Ovary (tissue), 10 donors: ENCODE measurements at places on chromosomes 1 and 21. TPM values are rescaled to one million over a fixed set of nuclear protein-coding genes. Genes with fewer than 3 reads are reported as not detected.

DNA sequence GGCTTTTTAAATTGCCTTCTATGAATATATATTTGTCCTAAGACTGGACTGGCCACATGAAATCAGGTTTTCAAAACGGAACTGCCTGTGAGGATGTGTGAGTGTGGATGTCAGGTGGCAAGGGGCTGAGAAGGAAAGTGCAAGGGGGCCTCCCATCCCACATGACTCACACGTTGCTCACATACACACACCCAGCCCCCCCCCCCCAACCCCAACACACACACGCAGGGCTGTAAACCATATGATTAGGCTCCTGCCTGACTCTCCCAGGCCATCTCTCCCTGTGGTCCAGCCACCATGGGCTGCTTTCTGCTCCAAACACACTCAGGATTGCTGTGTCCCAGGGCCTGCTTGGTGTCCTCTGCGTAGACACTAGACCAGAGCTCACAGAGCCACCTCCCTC is 22.4 kb downstream of the DEGS1 start:
- no peaks in the 10 kb centered on the region for H3K36me3 ChIP-seq
- H3K4me1 ChIP-seq, result peaks cover 4% of the 10 kb centered on the region
- no peaks in the 10 kb centered on the region for H3K27me3 ChIP-seq
- no peak for DNase-seq
- no peak overlapping the region for H3K4me3 ChIP-seq

GRCh38 chr1:46199233-46199749 is 1.1 kb upstream of the POMGNT1 start:
- no peak for DNase-seq
- H3K4me1 ChIP-seq, result peaks cover 5% of the 10 kb centered on the region
- no peak overlapping the region for H3K27ac ChIP-seq

DNA sequence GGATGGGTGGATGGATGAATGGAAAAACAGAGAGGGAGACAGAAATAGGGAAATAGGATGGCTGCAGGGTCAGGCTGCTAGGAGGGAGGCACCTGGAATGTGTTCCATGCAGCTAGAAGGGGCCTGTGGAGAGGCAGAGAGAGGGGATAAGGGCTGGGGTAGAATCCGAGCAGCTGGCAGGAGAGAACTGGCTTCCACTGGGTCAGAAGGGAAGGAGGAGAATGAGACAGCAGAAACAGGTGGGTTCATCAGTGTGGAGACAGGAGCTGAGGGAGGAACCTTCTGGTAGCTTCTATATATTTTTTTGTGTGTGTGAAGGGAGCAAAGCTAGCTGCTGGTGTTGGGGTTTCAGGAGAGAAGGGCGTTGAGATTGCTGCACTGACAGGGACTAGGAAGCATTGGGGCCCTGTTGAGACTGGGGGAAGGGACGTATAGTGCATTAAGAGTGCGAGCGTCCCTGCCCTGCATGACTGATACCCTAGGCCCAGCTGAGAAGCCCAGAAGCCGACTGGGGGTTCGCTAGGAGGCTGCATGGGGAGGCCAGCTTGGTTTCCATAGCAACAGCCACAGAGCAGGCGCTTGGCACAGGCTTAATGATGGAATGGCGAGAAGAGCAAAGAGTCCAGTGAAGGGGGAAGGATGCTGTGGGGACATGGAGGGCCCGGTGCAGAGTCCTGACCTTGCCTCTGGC is 14.8 kb upstream of the KIF21B start:
- H3K27me3 ChIP-seq, result no peaks in the 10 kb centered on the region
- no peaks in the 10 kb centered on the region for H3K4me1 ChIP-seq
- no peak overlapping the region for H3K4me3 ChIP-seq

DNA sequence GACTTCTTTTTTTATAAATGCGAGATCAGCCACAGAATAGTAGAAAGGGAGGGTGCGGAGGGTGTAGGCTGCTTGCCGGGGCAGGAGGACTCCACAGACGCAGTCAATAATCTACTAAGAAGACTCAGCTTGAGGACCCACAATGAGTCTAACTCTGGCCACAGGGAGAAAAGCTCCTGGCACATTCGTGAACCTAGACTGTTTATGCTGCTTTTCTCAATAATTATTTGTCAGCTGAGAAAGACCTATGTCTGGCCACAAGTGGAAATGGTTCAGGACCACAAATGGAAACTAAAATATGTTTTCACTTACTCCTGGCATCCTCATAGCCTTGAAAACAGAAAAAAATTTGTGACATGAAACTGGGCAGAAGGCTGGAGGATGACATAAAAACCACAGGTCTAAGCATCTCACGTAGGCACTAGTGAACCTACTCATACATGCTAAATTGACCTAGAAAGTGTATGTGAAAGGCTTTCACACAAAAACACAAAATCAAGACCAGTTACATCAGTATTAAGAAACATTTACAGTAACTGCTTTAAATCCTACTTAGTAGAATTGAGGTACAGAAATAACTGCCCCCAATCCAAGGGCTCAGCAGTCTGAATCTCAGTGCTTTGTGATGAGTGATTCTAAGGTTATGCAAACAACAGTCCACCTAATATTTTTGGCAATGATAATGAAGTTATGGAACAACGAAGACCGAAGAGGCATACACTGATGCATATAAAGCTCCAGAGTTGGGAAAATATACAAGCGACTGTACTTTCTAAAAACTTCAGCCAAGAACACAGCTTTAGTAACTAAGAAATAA is 159.5 kb downstream of the SLC45A1 start:
- no peak for DNase-seq
- no peaks in the 10 kb centered on the region for H3K27me3 ChIP-seq
- H3K4me3 ChIP-seq, result no peak overlapping the region
- peaks cover 2% of the 10 kb centered on the region for H3K4me1 ChIP-seq
- no peak overlapping the region for H3K27ac ChIP-seq

GRCh38 chr1:90730243-90731022 is 13.3 kb upstream of the BARHL2 start:
- DNase-seq, result no peak
- no peaks in the 10 kb centered on the region for H3K36me3 ChIP-seq
- H3K4me1 ChIP-seq, result peaks cover 7% of the 10 kb centered on the region
- no peak overlapping the region for H3K27ac ChIP-seq
- no peak overlapping the region for H3K4me3 ChIP-seq
- H3K27me3 ChIP-seq, result no peaks in the 10 kb centered on the region

- H3K27ac ChIP-seq, result no peak overlapping the region
- H3K36me3 ChIP-seq, result no peaks in the 10 kb centered on the region
These were observed 2.7 kb downstream of the LCE1F start for GRCh38 chr1:152777510-152778137.

The TRIM46 gene
- total RNA-seq, result not detected
